Smooth muscle cell of the pulmonary artery (primary cell): ENCODE measurements at places on chromosomes 5 and 9. TPM values are rescaled to one million over a fixed set of nuclear protein-coding genes. Genes with fewer than 3 reads are reported as not detected.

PAM gene
- 796 and 1,190 TPM in 2 replicates for total RNA-seq

PLPP7 gene
- 17.2 and 18.9 TPM in 2 replicates for total RNA-seq

TIMD4 gene
- not detected in 2 replicates for total RNA-seq

SLC34A1 gene
- not detected in 2 replicates for total RNA-seq

PCDHB10 gene
- 0.79 and 1.4 TPM in 2 replicates for total RNA-seq

FCN1 gene
- not detected in 2 replicates for total RNA-seq
